ENCODE measurements at places on chromosomes 6 and 20.

DNA sequence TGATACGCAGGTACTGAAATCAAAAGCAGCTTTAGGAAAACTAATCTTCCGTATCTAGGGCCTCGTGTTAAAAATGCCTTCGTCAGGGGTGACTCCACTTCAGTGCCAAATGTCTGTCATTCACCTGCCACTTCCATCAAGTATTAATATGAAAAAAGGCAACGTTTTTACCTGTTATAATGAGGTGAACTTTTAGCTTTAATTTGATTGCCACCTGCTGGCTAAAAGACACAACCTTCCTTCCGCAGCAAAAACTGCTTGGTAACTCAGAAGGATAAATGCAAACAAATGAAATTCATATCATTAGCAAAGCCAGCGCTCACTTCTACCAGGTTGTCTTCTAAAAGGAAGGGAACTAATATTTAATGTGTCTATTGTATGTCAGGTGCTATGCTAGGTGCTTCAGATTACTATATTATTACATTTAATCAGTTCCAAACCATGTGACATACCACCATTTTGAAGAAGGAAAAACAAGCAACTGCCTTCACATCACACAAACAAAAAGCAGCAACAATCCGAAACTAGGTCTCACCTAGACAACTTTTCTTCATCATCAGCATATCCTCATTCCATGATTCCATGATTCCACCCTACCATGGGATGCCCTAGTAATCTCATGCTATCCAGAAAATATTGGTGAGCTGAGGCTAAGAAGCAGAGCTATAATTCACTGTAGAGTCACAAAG, 20.6 kb upstream of the ARHGAP18 start:
- peak; percentile 6 for DNase-seq

GRCh38 chr6:56799989-56800388, 154.9 kb upstream of the BEND6 start:
- no peak for DNase-seq

DNA sequence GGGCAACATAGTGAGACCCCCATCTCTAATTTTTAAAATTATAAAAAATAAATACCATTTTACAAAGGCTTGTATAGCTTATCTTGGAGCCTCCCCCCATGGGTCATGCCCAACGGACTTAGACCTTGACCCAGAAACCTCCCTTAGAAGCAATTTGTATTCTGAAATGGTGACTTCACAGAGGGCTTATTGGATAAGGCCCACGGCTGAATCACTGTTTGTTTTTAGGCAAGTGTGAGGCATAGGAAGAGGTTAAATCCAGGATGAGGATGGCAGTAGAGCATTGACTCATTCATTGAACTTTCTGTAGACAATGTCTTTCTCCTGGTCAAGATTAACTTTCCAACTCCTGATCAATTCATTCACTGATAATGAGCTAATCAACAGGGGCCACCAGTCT, 6.2 kb upstream of the SNAI1 start:
- no peak for DNase-seq

DNA sequence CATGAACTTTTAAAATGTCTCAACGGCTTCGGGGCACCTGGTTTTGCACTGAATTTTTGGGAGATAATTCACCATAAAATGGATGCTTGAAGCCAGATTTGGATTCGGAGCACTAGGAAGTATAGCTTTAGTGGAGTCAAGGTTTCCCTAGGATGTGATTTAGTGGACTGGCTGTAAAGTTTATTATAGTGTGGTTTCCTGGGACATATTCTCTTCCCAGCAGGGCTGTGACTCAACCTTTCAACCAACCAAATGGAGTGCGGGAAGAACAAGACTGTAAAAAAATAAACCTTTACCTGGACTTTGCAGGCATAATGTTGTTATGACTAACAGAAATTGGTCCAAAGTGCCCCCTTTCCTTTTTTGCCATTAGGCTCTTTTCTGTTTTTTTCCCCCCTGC, 327.4 kb upstream of the MAN1A1 start:
- DNase-seq = no peak

- DNase-seq = no peak
Observed at GRCh38 chr20:58855506-58856389, 3.2 kb downstream of the GNAS start.

- DNase-seq = no peak
Observed at GRCh38 chr6:31681135-31681671, 336 bp upstream of the LY6G5C start.

DNA sequence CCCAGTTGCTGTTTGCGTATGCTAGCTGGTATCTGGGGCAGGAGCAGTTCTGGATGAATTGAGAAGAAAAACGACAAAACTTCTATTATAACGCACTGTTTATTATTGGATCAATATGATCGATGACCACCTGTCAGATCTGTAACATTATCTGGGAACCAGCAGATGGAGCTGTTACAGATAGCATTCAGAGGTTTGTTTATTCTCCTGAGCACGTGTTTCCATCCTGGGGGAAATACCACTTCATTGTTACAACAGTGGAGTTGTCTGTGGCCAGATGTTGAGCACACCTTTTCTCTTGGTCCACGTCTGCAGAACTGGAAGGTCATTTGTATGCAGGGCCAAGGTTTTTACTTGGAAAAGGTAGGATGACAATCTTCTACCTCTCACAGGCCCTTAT, 16.0 kb upstream of the NKX2-2 start:
- DNase-seq = no peak

DNA sequence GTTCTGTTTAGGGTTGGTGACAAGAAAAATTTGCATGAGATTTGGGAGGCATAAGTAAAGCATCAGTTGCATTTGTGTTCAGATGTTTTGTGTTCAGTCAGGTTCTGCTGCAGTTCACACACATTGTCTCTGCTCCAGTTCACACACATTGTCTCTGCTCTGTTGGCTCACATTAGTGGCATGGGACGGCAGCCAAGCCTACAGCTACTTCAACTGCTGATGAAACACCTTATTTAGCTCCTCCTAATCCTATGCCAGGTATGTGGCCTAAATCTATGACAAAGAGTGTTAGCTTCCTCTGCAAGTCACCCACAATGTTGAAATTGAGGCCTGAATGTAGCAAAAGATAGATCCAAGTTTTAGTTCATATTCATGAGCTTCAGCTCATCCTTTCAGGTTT, 278.1 kb upstream of the SYNCRIP start:
- DNase-seq = no peak

GRCh38 chr20:3973705-3974104, 41.7 kb downstream of the RNF24 start:
- DNase-seq = no peak

DNA sequence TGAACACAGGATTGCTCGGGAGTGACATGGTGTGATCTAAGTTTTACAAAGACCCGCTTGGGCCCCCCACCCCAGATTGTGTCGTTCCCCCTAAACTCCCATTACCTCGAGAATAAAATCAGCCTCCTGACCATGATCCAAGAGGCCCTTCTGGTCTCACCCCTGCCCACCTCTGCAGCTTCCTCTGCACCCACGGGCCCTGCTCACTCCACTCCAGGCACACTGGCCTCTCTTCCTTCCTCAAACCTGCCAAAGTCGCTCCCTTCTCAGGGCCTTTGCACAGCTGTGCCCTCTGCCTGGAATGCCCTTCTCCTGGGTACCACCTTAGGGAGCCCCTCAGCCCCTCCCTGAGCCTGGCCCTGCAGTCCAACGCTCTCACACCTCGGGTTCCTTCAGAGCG, 17.9 kb downstream of the TGM2 start:
- DNase-seq = no peak
